ENCODE measurements at places on chromosomes 3 and 15. TPM values are rescaled to one million over a fixed set of nuclear protein-coding genes. Genes with fewer than 3 reads are reported as not detected.
A peak's percentile ranks its signal among the peaks of the same experiment; 100 is the strongest.

DNA sequence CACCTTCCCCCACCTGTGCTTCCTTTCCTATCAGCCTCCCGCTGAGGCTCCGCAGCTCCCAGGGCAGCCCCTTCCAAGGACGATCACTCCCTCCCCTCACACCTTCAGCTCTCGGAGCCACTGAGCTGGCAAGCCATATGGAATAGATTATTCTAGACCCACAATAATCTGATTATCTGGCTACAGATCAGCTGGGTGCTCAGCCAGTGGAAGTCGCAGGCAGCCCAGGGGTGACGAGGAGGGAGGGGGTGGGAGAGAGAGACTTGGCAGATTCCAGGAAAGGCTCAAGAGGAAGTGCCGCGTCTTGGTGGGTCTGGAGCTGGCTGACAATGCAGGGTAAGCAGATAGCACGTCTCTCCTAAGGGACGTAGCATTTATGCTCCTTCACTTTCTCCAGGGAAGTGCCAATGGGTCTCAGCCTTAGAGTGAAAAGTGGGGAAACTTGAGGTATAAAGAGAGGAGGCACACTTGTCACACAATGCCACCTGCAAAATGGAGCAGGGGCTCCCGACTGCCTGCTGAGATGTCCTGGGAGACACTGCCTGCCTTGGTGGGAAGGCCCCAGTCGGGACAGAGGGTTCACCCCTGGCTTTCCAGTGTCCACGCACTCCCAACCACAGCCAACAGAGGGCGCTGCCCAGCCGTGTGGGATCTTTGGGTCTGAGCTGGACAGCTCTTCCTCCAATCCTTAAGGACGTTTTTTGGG lies 9.4 kb upstream of the MESP1 start:
- peak; percentile 74 for DNase-seq

- DNase-seq = no peak
Observed at GRCh38 chr15:85580879-85581278, 200.5 kb downstream of the AKAP13 start.

ADAMTS7 gene
- 2.1 TPM for total RNA-seq

IGDCC3 gene
- not detected for total RNA-seq

Data from NCI-H460 (cell line).